Activated CD4-positive, alpha-beta T cell treated with anti-CD3 and anti-CD28 coated beads, Interleukin-2, Interleukin-6, amounts not matched to agents 100 ng/mL and 50 ng/mL, durations not matched to agents 16 hours and 8 hours (primary cell): ENCODE measurements at places on chromosomes 1 and 21.

DNA sequence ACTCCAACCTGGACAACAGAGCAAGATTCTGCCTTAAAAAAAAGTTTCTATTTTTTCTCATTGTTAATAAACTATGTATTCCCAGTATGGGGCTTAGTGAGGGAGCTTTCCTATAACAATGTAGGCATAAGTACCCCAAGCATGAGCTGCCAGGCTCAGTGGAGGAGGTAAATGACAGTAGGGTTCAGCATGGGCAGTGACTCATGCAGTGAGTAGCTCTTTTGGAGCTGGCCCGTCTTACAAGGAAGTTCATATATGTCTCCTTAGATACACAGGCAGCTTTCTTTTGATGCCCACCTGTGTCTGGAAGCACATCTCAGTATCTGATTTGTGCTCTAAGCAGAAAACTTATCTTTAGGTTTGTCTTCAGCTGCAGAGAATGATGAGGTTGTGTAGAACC lies 57.9 kb downstream of the ZNF678 start:
- DNase-seq: no peak

DNA sequence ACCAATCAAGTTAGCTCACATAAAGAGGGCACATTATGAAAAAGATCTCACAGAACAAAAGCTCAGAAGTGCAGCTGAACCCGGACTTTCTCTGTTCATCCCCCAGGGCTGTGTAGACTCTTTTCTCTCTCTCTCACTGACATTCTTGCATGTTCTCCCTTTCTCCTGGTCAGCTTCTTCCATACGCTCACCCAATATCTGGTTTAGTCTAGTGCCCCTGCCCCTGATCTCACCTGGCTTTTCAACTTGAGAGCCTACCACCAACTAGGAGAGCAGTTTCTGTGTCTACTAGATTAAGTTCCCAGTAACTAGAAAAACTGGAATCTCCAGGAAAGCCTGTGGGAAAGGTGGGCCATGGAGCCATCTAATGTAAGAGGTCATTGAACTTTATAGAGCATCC lies 126.9 kb upstream of the GRIK3 start:
- no peak for DNase-seq

- DNase-seq: no peak
Measured at GRCh38 chr1:58156124-58156468, 390.4 kb downstream of the OMA1 start.

DNA sequence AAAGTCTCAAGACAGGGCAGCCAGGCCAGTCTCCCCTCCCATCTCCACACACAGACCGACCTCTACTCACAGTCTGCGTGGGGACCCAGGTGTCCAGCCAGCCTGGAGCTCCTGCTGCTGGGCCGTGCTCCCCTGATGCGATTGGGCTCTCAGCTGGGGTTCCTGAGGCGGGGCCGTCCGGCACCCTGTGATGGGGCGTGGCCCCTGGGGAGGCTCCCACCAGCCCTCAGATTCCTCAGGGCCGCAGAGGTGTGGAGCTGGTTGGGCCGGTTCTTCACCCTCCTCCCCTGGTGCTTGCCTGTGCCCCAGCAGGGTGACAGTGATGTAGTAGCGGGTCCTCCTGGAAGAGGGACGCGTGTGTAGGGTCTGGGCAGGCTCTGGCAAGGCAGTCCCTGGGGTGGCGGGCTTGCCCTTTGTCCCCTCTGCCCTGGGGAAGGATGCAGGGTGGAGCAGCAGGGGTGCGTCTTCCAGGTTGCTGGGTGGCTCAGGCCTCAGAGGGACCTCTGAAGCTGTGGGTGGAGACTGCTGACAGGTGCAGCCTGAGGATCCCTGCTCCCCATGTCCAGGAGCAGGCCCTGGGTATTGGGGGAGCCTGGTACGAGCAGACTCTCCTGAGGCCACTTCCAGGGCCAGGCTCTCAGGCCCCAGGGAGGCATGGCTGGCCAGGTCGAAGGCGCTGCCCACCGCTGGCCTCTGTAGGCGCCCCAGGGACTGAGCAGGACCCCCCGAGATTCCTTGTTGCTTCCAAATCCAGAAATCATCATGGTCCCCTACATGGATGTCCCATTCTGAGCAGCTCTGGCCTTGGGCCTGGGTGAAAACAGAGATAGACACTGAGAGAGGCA lies at the start of gene CRYBG2:
Gene CRYBG2, minus strand, starts transcription at position 155 of the 845 bp plus-strand sequence. CDS start 7,473 bp downstream, outside the sequence.
- DNase-seq: no peak

DNA sequence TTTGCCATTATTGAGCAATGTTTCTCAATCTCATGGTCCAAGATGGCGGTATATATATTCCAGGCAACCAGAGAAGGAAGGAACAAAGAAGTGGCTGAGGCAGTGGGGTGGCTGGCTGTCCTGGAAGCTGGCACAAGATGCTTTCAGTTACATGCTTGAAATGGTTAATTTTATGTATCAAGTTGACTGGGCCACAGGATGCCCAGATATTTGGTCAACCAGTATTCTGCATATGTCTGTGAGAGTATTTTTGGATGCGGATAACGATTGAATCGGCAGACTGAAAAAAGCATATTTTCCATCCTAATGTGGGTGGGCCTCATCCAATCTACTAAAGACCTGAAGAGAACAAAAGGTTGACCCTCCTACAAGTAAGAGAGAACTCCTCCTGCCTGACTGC lies 55.2 kb downstream of the MAP3K7CL start:
- DNase-seq: no peak

GRCh38 chr1:50930965-50931737 lies 28.9 kb downstream of the FAF1 start:
- DNase-seq: no peak

GRCh38 chr1:234368320-234369032 lies 4.8 kb upstream of the COA6 start:
- peak; percentile 52 for DNase-seq

DNA sequence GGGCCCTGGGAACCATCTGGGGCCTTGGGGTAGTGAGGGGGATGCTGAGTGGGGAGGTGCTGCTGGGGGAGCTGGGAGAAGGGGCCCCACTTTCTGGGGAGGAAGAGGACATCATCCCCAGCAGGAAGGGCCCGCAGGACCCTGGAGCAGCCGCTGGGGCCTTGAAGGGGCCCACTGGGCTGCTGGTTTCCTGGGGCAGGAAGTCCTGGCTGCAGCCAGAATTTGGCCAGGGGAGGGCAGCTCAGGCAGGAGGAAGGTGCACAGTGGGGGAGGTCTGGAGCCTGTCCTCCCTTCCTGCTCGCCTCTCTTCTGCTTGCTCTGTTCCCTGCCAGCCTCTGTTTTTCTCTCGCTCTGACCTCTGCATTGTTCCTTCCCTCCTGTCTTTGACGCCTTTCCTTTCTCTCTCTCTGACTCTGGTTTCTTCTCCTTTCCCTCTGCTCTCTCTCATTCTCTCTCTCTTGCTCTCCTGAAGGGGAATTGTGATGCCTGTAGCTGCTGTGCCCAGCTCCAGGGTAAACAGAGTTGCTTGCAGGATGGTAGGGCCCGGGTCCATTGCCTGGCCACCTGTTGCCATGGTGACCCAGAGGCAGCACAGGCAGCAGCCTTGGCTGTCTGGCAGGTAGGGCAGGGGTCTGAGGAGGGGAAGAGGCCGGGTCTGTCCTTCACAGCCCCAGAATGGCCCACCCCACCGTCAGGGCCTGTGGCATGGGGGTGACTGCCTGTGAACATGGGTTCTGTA lies 23.9 kb downstream of the ACOT11 start:
- no peak for DNase-seq

DNA sequence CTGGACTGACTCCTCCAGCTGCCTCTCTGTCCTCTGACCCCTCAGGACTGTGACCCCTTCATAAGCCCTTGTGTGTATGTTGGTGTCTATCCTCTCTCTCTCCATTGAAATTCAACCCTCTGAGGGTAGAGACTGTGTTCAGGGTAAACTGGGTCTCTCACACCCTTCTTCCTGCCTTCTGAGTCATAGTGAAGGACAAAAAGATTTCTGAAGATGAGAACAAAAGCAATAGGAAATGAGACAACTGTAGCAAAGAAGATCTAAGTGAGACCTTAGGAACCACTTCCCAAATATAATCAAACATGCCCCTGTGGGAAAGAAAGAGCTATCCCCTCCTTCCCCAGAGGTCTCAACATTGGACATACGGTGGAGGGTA lies 16.9 kb downstream of the NUAK2 start:
- peak; percentile 23 for DNase-seq

- DNase-seq: no peak
Measured at GRCh38 chr1:29569971-29570634, 333.8 kb downstream of the PTPRU start.

DNA sequence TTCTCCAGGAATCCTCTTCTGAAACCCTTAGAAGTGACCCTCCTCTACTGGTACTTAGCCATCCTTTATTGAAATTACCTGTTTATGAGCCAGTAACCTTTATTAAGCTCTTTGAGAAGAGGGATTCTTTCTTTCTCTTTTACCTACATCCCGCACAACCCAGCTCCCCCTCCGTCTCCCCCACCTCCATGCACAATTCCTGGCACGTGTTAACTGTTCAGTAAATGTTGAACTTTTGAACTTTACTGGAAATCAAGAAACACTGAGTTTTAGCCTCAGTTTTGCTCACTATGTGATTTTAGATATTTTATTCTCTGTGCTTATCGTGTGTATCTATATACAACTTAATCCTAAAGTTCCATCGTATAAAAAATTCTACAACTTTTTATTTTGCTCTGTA lies 1.8 kb downstream of the TMED5 start:
- DNase-seq: no peak

GRCh38 chr1:195097316-195097715 lies 1510.9 kb downstream of the KCNT2 start:
- no peak for DNase-seq

DNA sequence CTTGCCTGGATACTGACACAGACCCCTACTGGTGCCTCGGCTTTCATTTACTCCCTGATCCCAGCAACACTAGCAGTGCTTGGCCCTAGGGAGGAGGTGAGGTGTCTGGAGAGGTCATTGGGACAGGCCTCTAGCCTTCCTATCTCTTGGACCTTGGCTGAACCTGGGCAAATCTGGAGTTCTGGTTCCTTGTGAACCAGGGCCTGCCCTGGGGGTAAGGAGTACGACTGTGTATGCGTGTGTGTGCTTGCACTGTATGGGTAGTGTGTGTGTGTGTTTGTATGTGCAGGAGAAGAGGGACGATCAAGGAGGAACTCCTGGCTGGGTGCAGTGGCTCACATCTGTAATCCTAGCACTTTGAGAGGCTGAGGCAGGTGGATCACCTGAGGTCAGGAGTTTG lies 252.7 kb upstream of the CSF3R start:
- DNase-seq: no peak

DNA sequence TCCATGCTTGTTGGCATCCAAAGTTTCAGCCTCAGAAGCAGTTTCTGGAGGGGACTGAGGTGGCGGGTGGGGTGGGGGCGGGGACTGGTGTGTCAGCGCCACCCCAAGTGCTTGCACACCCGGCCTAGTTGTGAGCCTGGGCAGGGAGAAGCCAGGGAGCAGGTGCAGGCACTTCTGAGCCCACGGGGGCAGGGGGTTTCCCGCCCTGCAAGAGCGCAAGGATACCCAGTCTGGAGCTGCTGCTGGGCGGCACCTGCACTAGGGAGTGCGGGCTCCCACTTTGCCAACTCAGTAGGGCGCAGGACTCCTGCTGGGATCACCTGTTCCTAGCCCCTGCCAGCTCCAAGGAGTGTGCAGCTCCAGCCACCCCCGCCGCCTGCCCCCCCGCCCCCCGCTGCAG lies 33.5 kb downstream of the MAGI3 start:
- no peak for DNase-seq

GRCh38 chr1:14421977-14422609 lies 176.4 kb upstream of the KAZN start:
- no peak for DNase-seq

- DNase-seq: peak; percentile 22
Measured at GRCh38 chr1:232891071-232891470, 59.3 kb upstream of the NTPCR start.

DNA sequence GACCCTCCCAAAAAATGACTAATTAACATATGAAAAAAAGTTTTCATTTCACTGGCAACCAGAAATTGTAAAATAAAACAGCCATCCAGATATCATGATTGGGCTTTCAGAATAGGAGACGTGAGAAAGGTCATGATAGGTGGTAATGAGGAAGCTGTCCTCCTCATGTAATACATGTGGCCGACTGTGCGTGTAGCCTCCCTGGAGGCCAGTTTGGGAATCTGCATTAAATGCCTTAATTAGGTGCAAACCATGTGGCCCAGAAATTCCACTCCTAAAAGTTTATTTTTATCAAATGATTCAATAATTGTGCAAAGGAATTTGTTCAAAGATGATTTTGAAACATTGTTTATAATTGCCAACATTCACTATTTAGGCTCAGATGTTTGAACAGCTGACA lies 127.6 kb upstream of the C1orf105 start:
- no peak for DNase-seq

- DNase-seq: peak; percentile 41
Measured at GRCh38 chr1:155858800-155859233, 550 bp upstream of the SYT11 start.

DNA sequence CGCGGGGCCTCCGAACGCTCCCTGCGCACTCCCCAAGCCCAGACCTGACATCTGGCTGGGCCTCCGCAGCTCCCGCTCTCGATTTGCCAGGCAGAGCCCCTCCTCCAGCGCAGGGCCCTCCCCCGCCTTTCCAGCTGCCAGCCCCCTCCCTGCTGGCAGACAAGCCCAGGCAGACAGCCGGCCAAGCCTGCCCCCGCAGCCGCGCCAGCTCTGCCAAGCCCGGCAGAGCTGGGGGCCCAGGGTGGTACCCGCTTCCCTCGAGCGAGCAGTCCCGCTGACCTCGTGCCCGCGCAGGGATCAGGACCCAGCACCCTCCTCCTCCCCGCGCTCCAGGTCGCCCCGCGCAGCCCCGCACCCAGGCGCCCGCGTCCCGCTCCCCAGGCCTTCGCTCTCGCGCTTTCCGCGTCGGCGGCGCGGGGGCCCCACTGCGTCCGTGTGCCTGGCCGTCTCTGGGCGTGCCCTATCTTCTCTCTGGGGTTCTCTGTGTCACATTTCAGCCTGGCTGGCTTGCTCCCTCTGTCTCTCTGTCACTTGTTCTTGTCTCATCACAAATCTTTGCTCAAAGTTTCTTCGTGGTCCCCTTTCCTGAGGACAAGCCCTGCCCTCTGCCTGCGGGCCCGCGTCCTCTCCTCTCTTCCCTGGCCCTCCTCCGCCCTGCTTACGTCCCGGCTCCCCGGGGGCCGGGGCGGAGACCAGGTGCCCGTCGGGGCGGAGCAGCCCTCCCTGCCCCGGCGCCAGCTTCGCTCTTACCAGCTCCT lies 580 bp downstream of the INKA2 start:
- peak; percentile 33 for DNase-seq

- no peak for DNase-seq
Measured at GRCh38 chr1:198628067-198628455, 10.8 kb upstream of the PTPRC start.

GRCh38 chr1:201309416-201309815 lies 26.1 kb downstream of the PKP1 start:
- peak; percentile 8 for DNase-seq
